ENCODE measurements at places on chromosomes 16 and 17. TPM values are rescaled to one million over a fixed set of nuclear protein-coding genes. Genes with fewer than 3 reads are reported as not detected.

GRCh38 chr17:50353600-50354195 is 7.8 kb downstream of the XYLT2 start:
- peaks cover 2% of the 10 kb centered on the region for H3K36me3 ChIP-seq
- DNase-seq = no peak
- no peak overlapping the region for H3K4me3 ChIP-seq
- no peaks in the 10 kb centered on the region for H3K27me3 ChIP-seq

DNA sequence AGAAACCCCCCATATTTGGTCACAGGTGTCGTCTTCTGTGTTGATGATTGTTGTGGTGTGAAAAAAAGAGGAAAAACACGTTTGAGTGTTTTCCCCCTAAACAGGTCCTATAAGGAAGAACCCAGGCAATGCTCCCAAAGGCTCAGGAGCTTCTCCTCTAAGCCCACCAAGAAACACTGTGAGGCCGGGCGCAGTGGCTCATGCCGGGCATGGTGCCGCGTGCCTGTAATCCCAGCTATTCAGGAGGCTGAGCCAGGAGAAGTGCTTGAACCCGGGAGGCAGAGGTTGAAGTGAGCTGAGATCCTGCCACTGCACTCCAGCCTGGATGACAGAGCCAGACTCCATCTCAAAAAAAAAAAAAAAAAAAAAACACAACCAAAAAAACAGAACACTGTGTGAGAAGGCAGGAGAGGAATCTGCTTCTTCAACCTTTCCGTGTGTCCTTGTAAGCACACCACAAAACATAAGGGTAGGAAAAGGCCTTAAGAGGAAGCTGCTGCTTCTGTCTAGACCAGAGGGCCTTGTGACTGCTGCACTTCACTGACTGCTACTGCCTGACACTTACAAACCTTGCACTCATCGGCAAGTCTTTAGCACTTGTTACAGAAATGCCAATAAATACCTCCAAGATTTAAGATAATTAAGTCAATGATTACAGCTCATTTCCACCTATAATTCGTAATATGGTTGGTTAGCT is 9.3 kb downstream of the JPT1 start:
- no peak overlapping the region for H3K4me3 ChIP-seq
- H3K36me3 ChIP-seq = peaks cover 47% of the 10 kb centered on the region
- H3K4me1 ChIP-seq = peaks cover 6% of the 10 kb centered on the region

DNA sequence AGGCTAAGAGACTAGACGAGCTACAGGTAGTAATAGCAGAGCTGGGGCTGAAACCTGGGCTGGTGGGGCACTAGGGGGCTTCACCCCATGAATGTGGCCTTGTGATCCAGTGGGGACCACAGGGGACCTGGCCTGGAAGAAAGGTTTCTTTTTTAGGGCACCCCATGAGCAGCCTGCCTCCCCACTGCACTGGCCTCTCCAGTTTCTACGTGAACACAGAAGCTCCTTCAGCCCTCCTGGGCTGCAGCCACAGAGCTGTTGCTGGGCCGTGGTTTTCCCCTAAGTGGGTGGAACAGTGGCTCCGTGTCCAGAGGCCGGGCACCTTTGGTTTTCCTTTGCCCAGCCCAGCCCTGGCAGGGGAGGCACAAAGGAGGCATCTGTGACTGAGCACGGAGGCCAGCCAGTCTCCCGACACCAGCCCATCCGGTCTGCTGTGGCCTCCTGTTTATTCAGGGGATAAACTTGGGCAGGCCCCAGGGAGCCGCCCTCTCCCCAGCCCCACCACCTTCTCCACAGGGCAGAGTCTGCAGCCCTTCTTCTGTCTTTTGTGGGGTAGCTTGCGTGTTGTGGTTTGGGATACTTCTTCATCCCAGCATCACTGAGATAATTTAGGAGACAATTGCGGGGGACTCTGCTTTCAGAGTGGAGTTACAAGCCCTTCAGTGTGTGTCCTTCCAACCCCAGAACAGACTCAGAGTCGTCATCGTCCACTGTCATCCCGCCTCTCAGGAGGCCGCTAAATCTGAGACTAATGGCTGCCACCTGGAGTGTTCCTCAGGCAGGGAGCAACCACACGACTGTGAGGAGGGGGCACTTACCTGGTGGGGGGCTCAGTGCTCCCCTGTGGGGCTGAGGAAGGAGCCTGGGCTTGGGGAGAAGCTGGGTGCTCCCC is 85.3 kb downstream of the RAB11FIP4 start:
- no peak overlapping the region for H3K4me3 ChIP-seq
- H3K27me3 ChIP-seq = no peaks in the 10 kb centered on the region
- no peak for DNase-seq
- no peak overlapping the region for H3K27ac ChIP-seq
- no peaks in the 10 kb centered on the region for H3K36me3 ChIP-seq

- no peaks in the 10 kb centered on the region for H3K36me3 ChIP-seq
- peaks cover 20% of the 10 kb centered on the region for H3K27me3 ChIP-seq
- no peak overlapping the region for H3K4me3 ChIP-seq
- H3K27ac ChIP-seq = no peak overlapping the region
- no peak for DNase-seq
Observed at GRCh38 chr17:55634702-55635101, 88.0 kb downstream of the TMEM100 start.

DNA sequence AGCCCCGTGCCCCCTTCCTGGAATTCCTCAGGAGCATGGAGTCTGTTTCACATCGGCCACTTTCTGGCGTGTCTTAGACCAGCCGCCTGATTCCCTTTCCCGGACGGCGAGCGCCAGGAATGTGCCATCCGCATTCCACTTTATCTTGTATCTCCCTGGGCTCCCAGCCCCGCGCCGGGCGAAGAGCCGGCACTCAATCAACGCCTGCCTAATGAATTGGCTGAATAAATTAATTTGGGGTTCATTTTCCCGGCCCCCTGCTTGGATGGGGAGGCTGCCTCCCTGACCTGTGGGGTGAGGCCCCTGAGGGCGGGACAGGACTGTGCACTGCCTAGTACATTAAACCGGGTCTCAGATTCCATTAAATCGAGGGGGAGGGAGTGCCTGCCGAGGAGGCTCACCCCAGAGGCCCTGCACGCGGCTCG is 282.3 kb upstream of the TNRC6C start:
- peaks cover 23% of the 10 kb centered on the region for H3K36me3 ChIP-seq
- no peaks in the 10 kb centered on the region for H3K27me3 ChIP-seq
- H3K4me3 ChIP-seq = no peak overlapping the region
- DNase-seq = no peak
- no peak overlapping the region for H3K27ac ChIP-seq
- peaks cover 7% of the 10 kb centered on the region for H3K4me1 ChIP-seq

Gene G6PC1
- not detected for total RNA-seq
